ENCODE measurements at places on chromosomes 5 and 9. TPM values are rescaled to one million over a fixed set of nuclear protein-coding genes. Genes with fewer than 3 reads are reported as not detected.

The KIF4B gene
- total RNA-seq, result not detected

DNA sequence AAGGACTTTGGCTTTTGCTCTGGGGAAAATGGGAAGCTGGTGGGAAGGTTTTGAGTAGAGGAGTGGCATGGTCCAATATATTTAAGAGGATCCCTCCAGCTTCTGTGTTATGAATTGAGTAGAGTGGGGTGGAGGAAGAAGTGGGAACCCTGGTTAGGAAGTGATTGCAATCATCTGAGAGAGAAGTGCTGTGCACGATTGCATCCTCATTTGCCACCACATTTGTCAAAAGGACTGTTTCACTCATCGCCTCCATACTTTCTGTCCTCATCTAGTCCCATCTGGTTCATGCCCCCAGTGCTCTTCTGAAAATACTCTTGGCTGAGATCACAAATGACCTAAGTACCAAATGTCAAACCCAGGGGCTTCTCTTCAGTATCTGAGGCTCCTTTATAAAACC lies 192.1 kb downstream of the RAB3C start:
- DNase-seq, result no peak

- no peak for DNase-seq
Measured at GRCh38 chr9:122286764-122287163, 22.1 kb downstream of the MRRF start.

DNA sequence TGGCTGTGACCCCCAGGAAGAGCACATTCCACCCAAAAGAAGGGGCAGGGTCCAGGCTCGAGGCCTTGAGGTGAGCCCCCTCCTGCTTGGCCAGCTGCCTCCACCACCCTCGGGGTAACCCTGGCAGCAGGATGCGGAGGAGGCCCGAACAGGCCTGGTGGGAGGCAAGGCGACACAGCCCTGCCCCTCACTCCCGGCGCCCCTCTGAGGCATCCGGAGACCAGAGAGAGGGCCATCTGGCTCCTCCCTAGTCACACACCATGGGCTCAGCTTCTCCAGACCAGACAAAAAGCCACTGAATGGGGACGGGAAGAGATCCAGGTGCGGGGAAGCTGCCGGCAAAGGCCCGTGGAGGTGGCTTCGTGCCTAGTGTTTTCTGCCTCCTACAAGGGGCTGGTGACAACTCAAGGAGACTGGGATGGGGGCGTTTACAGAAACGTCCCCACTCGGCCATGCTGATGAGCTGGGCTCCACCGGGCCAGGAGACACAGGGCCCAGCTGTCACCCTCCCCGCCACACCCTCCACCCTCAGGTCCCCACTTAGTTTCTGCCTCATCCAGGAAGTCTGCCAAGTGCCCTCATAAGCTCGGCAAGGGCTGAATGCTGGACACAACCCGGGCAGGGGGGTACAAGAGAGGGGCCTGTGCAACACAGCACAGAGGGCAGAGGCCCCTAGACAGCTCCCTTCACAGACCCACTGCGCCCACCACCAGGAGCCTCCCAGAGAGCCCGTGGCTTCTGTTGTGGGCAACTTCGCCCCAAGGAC lies 41.9 kb downstream of the NACC2 start:
- no peak for DNase-seq

The SCGB3A2 gene
- not detected for total RNA-seq

The TYRP1 gene
- 2.5 TPM for total RNA-seq

Measured in Peyer's patch (tissue), 4 donors.